ENCODE measurements at places on chromosomes 13 and 19.
A peak's percentile ranks its signal among the peaks of the same experiment; 100 is the strongest.

- no peak for DNase-seq
These were observed 8.5 kb downstream of the PLEKHA4 start for GRCh38 chr19:48859711-48860572.

GRCh38 chr13:32446220-32446619 lies 18.3 kb upstream of the N4BP2L1 start:
- no peak for DNase-seq

DNA sequence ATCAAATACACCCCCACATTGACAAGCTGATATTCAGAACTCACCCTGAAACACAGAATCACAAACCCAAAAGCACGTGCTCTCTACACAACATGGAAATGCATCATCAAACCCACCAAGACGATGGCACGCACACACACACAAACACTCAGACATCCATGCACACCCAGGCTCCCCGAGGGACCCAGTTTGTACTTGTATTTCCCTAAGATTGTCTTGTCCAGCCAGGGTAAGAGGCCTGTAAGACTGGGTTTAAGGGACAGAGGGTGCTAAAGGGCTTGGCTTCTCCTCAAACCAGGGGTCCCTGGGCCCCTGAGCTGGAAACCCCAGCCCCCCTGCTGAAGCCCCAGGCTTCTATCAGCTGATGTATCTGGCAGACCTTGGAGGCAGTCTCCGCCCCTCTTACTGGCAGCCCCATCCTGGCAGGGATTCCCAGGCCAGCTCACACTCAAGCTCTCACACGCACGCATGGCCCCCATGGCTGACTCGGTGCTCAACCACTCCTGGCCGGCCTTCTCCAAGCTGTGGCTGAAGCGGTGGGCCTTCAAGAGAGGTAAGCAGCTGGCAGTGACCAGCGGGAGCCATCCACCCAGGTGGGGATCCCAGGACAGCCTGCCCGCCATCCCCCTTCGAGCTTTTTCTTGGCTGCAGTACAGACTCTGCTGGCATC lies 6.5 kb downstream of the ARHGEF18 start:
- no peak for DNase-seq

DNA sequence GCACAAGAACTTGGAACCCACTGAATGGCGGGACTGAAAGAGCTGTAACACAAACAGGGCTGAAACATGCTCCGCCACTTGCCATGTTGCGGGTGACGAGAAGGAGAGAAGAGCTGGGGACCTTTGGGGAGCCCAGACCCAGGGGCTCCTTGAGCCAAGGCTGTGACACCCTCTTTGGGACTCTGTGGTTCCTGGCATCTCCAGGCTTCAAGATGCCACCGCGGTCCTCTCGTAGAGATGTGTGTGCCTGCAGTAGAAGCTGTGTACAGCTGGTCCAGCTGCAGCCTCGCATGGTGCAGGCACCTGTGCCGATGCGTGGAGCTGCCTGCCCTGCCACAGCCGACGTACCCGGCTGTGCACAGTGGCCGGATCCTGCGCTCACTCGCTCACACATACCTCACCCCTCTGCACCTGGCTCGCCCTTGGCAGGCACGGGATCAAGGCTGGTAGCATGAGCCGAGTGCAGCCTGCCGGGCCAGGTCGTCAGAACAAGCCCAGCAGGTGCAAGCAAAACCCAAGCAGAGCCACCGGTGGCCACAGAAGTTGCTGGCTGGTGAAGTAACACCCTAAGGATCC lies 1385.8 kb downstream of the PCDH9 start:
- DNase-seq: no peak

DNA sequence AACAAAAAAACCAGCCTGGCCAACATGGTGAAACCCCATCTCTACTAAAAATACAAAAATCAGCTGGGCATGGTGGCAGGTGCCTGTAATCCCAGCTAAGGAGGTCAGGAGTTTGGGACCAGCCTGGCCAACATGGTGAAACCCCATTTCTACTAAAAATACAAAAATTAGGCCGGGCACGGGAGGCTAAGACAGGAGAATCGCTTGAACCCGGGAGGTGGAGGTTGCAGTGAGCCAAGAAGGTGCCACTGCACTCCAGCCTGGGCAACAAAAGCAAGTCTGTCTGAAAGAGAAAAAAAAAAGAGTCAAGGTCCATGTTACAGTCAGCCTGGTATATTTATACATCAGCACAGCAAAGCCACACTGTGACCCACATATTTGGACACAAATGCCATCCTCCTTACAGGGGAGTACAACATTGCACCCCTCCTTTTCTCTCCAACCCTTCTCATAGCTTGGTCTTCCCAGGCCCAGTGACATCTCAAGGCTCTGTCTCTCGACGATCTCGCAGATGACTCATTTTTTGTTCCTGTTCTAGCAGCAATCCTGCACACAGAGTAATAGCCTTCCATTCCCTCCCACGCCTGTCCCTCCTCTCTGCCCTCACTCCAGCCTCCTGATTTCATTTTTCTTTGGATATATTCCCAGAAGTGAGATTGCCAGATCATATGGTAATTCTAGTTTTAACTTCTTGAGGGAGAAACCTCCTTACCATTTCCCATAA lies 21.0 kb upstream of the DPP9 start:
- no peak for DNase-seq

DNA sequence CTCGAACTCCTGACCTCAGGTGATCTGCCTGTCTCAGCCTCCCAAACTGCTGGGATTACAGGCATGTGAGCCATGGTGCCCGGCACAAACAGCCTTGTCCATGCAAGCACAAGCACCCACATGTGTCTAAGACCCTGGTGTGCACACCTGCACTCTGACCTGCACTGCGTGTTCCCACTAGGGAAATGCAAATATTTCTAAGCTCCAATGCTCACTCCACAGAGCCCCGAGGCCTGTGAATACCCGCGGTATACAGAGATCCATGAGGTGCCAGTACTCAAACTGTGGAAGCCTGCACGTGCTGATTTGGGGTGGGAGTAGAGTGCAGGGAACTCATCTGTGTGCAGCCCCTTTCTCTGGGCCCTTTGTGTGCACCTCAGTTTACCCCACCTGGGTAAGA lies 14.7 kb downstream of the GADD45B start:
- no peak for DNase-seq

DNA sequence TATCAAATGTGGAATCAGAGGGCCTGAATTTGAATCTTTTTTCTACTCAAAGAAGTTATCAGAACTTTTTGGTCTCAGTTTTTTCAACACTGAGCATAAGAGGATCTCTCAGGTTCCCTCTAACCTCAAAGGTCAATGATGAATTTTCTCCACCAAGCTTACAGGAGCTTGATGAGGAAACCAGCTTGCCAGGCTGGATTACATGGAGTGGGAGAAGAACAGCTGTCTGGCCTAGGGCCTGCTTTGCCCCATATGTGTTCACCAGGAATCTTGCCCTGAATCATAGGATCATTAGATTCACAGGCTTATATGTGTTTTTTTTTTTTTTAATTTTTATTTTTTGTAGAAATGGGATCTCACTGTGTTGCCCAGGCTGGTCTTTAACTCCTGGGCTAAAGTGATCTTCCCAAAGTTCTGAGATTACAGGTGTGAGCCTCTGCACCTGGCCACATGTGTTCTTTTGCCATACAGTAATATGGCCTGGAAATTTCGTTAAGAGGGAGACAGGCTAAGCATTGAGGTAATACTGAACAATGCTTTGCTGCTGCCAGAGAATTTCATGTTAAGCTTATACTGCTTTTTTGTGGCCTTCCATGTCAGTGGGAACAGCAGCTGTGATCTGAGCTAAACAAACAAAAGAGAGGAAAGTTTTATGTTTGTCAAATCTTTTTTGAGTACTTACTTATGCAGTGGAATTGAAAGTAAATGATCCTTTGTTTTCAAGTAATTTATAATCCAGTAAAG lies 110.6 kb downstream of the DNAJC3 start:
- DNase-seq: no peak

DNA sequence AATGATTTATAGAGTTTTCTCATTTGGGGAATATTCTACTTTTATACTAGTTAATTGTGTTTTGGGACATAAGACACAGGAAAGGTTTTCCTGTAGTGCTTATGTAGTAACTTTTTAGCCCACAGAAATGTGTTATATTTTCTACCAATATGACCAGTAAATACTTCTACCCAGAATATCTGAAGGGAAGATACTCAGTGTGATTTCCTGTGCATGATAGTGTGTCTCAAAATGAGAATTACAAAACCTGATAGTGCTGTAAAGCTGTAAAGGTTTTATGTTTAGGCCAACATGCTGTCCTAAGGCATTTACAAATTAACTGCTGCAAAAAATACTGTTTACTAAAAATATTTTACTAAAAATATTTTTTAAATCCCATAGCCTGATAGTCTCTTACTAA lies 126.8 kb downstream of the RXFP2 start:
- no peak for DNase-seq

DNA sequence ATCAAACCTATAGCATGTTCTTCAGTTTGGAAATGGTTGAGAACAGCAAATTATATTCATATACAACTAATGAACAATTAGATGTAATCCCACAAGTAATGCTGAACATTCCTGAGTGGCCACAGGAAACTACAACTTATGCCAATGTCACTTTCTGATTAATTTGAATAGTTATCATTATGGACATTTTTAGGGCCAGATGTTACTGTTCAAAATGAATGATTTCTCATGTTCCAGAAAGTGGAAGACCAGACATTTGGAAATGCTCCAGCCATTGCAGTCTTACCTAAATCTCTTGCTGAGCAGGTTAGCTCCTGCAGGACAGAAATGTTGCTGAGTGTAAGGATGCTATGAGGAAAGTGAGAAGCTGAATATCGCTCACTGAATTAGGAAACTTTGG lies 819.8 kb downstream of the PCDH9 start:
- no peak for DNase-seq

DNA sequence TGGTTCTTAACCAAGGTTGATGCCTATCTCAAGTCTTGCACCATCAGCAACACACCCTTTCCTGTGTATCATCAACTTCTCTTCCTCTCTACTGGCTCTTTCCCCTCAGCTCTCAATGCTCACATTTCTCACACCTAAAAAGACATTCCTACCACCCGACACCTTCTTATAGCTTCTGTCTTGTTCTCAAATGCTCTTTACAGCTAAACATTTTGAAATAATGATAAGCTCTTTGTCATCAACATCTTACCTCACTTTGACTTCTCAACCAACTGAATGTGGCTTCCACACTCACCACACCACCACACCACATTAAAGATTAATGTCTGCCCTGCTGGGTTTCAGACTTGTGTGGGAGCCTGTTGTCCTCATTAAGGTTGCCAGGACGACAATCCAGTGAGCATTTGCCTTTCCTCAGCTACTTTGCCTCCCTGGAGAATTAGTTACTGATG lies 67.8 kb downstream of the RXFP2 start:
- peak; percentile 39 for DNase-seq

- DNase-seq: no peak
These were observed 2.3 kb upstream of the ZNF347 start for GRCh38 chr19:53161123-53161522.

DNA sequence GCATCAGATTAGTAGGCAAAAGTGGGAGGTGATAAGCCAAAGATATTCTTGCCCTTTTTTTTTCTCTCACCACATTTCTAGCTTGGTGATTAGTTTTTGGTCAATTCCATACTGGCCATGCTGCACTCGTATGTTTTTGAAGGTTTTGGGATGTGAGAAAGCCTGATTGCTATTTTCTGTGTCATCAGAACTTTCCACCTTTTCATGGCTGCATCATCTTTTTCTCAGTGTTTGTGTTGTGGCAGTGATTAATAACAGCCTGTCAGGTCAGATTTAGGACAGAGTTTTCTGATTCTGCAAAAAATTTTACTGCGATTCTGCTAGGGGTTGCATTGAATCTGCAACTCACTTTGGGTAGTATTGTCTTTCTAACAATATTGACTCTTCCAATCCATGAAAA lies 32.9 kb downstream of the PSG1 start:
- DNase-seq: no peak

- no peak for DNase-seq
These were observed 158.3 kb downstream of the FOXO1 start for GRCh38 chr13:40508127-40508526.

DNA sequence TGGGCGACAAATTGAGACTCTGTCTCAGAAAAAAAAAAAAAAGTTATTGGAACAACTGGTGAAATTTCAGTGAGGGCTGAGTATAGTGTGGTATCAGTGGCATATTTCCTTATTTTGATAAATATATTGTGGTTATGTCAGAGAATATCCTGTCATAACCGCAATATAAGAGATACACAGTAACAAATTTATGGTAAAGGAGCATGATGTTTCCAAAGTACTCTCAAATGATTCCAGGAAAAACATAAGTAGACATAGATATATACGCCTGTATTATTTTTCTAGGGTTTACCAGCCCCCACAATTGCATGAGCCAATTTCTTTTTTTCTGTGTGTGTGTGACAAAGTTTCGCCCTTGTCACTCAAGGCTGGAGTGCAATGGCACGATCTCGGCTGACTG lies 5.7 kb upstream of the C5AR1 start:
- no peak for DNase-seq

- no peak for DNase-seq
These were observed 3.7 kb downstream of the ZSCAN22 start for GRCh38 chr19:58330458-58330857.

- no peak for DNase-seq
These were observed 31.1 kb upstream of the MYCBP2 start for GRCh38 chr13:77358001-77358400.

DNA sequence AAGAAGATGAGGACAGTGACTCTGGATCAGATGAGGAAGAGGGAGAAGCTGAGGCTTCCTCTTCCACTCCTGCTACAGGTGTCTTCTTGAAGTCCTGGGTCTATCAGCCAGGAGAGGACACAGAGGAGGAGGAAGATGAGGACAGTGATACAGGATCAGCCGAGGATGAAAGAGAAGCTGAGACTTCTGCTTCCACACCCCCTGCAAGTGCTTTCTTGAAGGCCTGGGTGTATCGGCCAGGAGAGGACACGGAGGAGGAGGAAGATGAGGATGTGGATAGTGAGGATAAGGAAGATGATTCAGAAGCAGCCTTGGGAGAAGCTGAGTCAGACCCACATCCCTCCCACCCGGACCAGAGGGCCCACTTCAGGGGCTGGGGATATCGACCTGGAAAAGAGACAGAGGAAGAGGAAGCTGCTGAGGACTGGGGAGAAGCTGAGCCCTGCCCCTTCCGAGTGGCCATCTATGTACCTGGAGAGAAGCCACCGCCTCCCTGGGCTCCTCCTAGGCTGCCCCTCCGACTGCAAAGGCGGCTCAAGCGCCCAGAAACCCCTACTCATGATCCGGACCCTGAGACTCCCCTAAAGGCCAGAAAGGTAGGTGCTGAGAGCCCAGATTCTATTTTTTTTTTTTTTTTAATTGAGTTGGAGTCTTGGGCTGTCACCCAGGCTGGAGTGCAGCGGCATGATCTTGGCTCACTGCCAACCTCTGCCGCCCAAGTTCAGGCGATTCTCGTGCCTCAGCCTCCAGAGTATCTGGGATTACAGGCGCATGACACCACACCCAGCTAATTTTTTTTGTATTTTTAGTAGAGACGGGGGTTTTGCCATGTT lies 2.3 kb downstream of the PPP1R15A start:
- DNase-seq: peak; percentile 29

DNA sequence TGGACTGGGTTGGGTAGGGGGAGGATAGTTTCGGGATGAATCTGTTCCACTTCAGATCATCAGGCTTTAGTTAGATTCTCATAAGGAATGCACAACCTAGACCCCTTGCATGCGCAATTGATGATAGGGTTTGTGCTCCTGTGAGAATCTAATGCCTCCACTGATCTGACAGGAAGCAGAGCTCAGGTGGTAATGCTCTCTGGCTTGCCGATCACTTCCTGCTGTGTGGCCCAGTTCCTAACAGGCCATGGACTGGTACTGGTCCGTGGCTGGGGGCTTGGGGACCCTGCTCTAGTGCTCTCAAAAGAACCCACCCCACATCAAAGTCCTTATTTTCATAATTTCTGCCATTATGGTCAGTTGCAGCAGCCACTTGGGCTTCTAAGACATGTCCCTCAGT lies 30.1 kb downstream of the DNAJC3 start:
- no peak for DNase-seq

Measured in activated naive CD4-positive, alpha-beta T cell treated with Interleukin-2 at 50 U/mL for 16 hours (primary cell).